ENCODE measurements at places on chromosomes 13 and 19. TPM values are rescaled to one million over a fixed set of nuclear protein-coding genes. Genes with fewer than 3 reads are reported as not detected.
A peak's percentile ranks its signal among the peaks of the same experiment; 100 is the strongest.

VSTM2B gene
- not detected for total RNA-seq

ZNF627 gene
- 8.1 TPM for total RNA-seq

ARHGAP45 gene
- not detected for total RNA-seq

- H3K27me3 ChIP-seq: no peaks in the 10 kb centered on the region
- no peak overlapping the region for H3K27ac ChIP-seq
- H3K36me3 ChIP-seq: no peaks in the 10 kb centered on the region
- no peaks in the 10 kb centered on the region for H3K4me1 ChIP-seq
- no peak for DNase-seq
- H3K4me3 ChIP-seq: no peak overlapping the region
Observed at GRCh38 chr13:42947925-42948324, 44.1 kb downstream of the EPSTI1 start.

- H3K27me3 ChIP-seq: no peaks in the 10 kb centered on the region
- peaks cover 47% of the 10 kb centered on the region for H3K4me1 ChIP-seq
- no peak overlapping the region for H3K4me3 ChIP-seq
- H3K36me3 ChIP-seq: no peaks in the 10 kb centered on the region
- H3K27ac ChIP-seq: no peak overlapping the region
Observed at GRCh38 chr13:30972888-30973377, 40.5 kb downstream of the TEX26 start.

DNA sequence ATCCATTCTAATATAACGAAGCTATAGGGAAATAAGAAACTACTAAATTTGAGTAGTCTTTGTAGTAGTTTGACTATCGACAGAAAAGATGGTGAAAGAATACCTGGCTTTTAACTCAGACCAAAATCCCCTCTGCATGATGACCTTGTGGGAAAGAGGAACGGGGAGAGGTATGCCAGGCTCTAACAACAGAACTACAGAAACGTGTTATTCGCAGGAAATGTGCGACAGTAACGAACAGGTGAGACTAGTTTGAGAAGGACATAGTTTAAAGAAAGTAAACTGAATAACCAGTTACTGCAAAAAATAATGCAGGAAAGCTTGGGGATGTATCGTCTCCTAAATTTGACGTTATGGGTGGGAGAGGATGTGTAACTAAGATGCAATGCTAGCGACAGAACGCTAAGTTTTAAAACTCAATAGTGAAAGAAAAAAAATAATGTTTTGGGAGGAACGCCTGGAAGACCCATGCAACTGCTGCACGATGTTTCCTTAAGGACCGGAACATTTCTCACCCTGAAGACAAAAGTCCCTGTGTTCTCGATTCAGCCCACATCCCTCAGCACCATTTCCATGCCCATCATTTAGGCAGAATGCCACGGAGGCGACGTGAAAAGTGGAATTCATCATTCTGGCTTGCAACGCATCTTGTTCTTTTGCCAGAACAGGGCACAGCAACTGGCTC, 1.6 kb upstream of the RAP2A start:
- no peak for DNase-seq
- peak overlapping the region; percentile 96 for H3K4me3 ChIP-seq
- H3K27me3 ChIP-seq: peaks cover 2% of the 10 kb centered on the region
- H3K36me3 ChIP-seq: no peaks in the 10 kb centered on the region
- H3K4me1 ChIP-seq: peaks cover 46% of the 10 kb centered on the region
- H3K27ac ChIP-seq: peak overlapping the region; percentile 100

DNA sequence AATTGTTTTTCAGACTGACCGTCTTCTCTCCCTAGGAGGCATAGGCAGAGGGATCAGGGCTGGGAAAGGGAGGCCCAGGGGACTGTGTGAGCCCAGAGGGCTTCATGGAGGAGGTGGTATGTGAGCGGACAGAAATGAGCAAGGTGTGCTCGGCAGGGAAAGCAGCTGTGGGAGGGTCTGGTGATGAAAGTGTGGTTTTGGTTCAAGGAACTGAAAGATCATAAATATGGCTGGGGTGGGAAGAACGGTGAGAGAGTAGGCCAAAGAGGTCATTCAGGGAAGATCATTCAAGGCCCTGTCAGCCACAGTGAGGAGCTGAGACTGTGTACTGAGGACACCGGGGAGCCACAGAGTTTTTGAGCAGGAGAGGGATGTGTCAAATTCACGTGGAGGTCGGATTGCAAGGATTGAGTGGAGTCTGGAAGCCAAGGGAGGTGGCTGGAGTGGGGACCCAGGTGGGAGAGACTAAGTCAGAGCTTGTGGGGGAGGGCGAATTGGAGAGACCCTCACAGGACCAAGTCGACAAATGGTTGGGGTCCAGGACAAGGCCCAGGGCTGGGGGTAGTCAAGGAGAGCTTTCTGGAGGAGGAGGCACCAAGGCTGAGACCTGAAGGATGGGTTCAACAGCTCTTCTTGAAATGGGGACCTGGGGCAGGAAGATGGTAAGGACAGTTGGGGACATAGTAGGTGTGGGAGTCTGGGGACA, 7.6 kb downstream of the PLD3 start:
- peaks cover 10% of the 10 kb centered on the region for H3K36me3 ChIP-seq
- H3K4me3 ChIP-seq: no peak overlapping the region
- peaks cover 36% of the 10 kb centered on the region for H3K4me1 ChIP-seq
- no peak for DNase-seq
- no peaks in the 10 kb centered on the region for H3K27me3 ChIP-seq
- H3K27ac ChIP-seq: peak overlapping the region; percentile 60

DNA sequence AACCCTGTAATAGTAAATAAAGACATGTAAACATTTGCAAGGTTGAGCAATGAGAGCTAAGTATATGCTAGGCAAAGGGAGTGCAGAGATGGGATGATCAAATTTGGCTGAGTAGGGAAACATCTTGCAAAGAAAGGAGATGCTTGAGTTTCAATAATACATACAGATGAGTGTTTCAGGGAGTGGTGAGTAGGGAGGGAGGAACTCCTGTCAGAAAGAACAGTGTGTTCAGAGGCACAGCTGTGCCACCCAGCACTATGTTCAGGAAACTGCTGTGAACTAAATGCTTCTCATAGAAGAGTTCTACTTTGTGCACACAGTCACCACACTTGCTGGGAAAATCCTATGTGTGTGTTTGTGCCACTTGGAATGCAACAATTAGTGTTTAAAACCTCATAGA, 1077.1 kb downstream of the UQCRFS1 start:
- no peak overlapping the region for H3K4me3 ChIP-seq
- H3K27me3 ChIP-seq: peaks cover 1% of the 10 kb centered on the region

DNA sequence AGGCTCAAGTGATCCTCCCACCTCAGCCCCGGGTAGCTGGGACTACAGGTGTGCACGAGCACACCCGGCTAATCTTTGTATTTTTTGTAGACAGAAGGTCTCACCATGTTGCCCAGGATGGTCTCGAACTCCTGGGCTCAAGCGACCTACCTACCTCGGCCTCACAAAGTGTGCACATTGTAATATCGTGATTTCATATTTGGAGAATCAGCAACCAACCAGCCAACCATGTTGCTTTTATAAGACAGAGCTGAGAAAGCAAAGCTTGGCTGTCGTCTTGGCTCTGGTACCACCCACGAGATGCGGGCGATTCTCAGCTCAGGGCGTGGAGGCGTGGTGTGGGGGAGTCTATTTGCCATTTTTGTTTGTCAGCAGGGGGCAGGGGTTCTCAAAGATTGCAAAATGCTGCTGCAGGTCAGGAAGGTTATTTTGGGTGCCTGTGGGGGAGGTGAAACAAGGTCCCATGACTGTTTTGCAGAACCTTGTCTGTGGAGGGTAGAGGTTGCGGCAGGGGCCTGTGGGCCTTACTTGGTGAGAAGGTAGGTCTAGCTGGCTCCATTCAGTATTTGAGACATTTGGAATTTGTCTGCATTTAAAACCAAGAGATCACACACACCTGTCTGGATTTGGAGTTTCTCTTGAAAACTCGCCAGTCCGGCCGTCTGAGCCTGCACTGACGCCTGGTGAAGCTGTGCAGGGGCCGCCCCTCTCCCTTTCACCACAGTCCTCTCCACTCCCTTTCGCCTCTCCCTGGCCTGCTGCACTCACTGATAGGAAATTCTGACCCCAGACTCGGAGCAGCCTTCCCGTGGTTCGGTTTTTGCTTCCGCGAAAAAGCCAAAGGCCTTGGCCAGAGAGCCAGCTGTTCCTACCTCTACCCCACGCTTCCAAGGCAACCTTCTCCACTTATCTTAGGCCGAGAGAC, 15.4 kb downstream of the TNFAIP8L1 start:
- H3K4me3 ChIP-seq: no peak overlapping the region
- H3K36me3 ChIP-seq: peaks cover 13% of the 10 kb centered on the region
- no peaks in the 10 kb centered on the region for H3K4me1 ChIP-seq
- H3K27ac ChIP-seq: no peak overlapping the region
- DNase-seq: no peak

- H3K27ac ChIP-seq: no peak overlapping the region
- H3K4me1 ChIP-seq: no peaks in the 10 kb centered on the region
- no peaks in the 10 kb centered on the region for H3K27me3 ChIP-seq
- no peak for DNase-seq
- peaks cover 27% of the 10 kb centered on the region for H3K36me3 ChIP-seq
Observed at GRCh38 chr19:5588906-5589676, 21.3 kb upstream of the TINCR start.

DNA sequence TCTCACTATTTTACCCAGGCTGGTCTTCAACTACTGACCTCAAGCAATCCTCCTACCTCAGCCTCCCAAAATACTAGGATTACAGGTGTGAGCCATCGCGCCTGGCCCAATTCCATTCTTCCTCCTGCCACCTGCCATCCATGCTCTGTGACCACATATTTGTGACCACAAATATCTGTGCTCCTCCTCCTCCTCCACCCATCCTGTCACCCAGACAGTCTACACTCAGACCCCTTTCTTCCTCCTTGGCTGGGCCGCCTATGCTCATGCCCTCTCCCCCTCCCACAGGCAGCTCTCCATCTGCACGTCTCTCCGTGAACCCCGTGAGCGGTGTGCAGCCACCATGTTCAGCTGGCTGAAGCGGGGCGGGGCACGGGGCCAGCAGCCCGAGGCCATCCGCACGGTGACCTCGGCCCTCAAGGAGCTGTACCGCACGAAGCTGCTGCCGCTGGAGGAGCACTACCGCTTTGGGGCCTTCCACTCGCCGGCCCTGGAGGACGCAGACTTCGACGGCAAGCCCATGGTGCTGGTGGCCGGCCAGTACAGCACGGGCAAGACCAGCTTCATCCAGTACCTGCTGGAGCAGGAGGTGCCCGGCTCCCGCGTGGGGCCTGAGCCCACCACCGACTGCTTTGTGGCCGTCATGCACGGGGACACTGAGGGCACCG, 3.2 kb downstream of the EHD2 start:
- H3K4me1 ChIP-seq: peaks cover 67% of the 10 kb centered on the region
- peaks cover 3% of the 10 kb centered on the region for H3K27me3 ChIP-seq
- H3K27ac ChIP-seq: peak overlapping the region; percentile 24

- H3K27me3 ChIP-seq: peaks cover 54% of the 10 kb centered on the region
- H3K4me3 ChIP-seq: no peak overlapping the region
- no peak overlapping the region for H3K27ac ChIP-seq
- no peak for DNase-seq
- H3K4me1 ChIP-seq: no peaks in the 10 kb centered on the region
- no peaks in the 10 kb centered on the region for H3K36me3 ChIP-seq
Observed at GRCh38 chr19:40512473-40513344, 45.9 kb downstream of the SPTBN4 start.

DNA sequence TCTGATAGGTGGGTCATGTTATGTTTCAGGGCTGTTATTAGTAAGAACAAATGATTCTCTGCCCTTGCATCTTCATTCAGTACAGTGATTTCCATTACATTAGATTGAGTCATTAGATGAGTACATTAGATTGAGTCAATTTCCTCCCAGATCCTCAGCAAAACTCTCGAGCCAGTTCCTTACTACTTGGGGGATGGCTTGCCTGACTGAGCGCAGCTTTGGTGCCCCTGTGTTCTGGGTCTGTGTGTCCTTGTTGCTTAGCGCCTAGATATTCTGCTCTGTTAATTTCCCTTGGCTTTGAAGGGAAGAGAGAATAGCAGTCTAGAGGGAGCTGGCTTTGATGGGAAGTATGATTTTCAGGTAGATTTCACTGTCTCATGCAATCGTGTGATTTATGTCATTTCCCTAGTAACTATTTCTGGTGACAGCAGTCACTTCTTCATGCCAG, 19.1 kb upstream of the SCEL start:
- H3K27ac ChIP-seq: no peak overlapping the region
- H3K4me1 ChIP-seq: peaks cover 14% of the 10 kb centered on the region
- peak; percentile 1 for DNase-seq
- H3K27me3 ChIP-seq: no peaks in the 10 kb centered on the region
- H3K36me3 ChIP-seq: no peaks in the 10 kb centered on the region
